ENCODE measurements at places on chromosomes 2 and 18. TPM values are rescaled to one million over a fixed set of nuclear protein-coding genes. Genes with fewer than 3 reads are reported as not detected.

GRCh38 chr2:207504513-207505170 is 25.1 kb upstream of the CREB1 start:
- DNase-seq, result no peak

DNA sequence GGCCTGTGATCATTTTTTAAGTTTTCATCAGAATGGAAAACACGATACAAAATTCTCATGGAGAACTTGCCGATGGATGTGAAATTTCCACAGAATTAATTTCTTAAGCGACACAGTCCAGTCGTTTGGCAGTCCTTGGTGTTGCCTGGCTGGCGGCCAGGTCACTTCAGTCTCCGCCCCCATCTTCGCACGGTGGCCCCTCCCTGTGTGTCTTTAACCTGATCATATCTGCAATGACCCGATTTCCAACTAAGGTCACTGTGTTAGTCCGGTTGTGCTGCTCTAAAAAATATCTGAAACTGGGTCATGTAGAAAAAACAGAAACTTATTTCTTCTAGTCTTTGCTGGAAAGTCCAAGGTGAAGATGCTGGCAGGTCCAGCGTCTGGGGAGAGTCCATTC is 44.5 kb upstream of the COPS8 start:
- no peak for DNase-seq

DNA sequence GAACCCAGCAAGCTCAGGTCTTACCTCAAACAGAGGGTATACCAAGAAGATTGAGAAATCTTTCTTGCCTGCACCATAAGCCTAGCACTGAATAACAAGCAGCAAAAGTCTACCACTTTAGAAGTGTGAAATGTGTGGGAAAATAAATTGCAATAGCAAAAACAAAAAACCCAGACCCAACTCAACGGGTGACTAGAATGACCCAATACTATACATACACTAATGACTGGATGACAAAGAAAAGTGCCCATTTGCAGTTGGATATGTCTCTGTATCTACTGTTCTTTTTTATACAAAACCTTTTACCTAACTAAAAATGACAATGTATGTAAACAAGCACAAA is 950.6 kb downstream of the TRIB2 start:
- no peak for DNase-seq

- DNase-seq, result peak; percentile 34
Observed at GRCh38 chr2:16628314-16628713, 37.3 kb downstream of the CYRIA start.

DNA sequence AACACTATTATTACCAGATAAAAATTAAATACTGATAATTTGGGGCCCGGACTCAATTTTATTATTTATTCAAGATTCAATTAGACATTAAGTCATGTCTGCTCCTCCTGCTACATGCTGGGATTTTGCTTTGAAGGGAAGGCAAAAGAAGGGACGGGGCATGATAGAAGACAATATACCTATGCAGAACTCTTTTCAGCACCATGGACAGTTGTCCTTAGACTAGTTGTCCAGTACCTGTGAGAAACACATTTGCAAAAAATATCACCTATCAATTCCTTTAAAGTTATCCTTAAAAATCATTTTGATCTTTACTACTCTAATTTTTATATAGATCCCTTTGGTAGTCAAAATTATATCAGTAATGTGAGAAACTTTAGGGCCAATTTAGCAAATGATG is 100.2 kb upstream of the SULT1C3 start:
- no peak for DNase-seq

DNA sequence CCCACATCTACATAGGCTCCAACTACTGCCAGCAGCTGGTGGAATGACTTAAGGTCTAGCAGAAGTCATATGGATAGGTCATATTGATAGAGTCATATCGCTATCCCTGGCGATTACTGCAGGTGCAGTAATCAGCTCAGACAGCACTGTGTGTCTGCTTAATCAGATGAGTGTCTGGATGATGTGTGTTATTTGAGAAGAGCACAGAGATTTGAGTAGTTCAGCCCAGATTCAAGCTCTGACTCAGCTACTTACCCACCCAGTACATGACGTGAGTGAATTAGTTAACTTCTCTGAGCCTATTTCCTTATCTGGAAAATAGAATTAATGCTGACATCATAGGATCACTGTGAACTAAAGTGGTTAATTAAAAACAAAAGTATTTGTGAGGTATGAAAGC is 78.9 kb downstream of the EHD3 start:
- no peak for DNase-seq

- DNase-seq, result no peak
Observed at GRCh38 chr2:7180638-7181370, 263.6 kb downstream of the RNF144A start.

Gene CNDP1
- not detected for polyA plus RNA-seq

Gene EFR3B
- polyA plus RNA-seq, result not detected

Gene CPLX4
- polyA plus RNA-seq, result not detected

Gene BCL2
- polyA plus RNA-seq, result 8.0 TPM
